ENCODE measurements at places on chromosomes 16 and 17.

DNA sequence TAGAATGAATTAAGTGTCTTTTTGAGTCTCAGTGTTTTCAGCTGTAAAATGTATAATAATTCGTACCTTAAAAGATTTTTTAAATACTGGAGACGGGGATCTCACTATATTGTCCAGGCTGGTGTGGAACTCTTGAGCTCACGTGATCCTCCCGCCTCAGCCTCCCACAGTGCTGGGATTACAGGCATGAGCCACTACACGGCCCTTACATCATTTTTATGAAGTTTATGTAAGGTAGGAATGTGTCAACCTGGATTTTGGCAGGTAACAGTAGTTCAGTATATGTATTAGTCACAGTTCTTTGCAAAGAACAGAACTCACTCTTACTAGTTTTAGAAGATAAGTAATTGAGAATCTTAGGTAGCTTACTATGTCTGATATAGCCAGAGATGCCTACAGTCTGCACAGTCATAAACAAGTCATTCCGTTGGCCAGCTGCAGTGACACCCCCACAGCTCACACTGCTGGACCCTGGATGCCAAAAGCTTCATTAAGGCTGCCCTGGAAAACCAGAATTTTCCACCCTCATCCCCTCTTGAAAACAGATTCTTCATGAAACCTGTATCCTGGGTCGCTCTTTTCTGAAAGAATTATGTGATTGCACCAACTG is 583 bp upstream of the COX6A2 start:
- no peak for DNase-seq

- DNase-seq, result no peak
These were observed 5.9 kb downstream of the SLC16A5 start for GRCh38 chr17:75093548-75094158.

GRCh38 chr17:66281661-66282369 is 20.6 kb upstream of the PRKCA start:
- DNase-seq, result no peak

DNA sequence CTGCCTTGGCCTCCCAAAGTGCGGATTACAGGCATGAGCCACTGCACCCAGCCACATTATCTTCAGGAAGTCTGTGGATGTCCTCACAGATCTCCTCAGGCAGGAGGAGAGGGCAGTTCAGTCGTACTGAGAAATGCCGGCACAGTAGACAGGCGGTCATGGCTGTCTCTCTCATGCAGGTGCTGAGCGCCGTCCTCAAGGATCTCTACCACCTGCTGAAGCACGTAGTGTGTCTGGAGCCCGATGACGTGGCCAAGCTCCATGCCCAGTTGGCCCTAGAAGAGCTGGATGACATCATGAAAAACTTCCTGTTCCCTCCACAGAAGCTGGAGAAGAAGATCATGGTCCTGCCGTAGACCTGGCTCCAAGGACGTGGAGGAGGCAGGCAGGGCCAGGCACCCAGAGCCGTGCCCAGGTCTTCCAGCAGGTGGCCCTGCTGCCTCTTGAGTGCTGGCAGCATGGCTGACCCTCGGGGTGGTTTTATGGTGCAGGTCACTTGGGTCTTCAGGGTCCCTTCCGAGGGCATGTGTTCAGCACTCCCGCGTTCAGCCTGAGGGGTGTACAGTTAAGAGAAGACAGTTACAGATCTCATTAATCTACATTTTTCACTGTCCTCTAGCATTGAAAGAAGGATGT is 22.0 kb upstream of the HAS3 start:
- no peak for DNase-seq

- no peak for DNase-seq
These were observed 71.3 kb downstream of the SREBF1 start for GRCh38 chr17:17765359-17766076.

DNA sequence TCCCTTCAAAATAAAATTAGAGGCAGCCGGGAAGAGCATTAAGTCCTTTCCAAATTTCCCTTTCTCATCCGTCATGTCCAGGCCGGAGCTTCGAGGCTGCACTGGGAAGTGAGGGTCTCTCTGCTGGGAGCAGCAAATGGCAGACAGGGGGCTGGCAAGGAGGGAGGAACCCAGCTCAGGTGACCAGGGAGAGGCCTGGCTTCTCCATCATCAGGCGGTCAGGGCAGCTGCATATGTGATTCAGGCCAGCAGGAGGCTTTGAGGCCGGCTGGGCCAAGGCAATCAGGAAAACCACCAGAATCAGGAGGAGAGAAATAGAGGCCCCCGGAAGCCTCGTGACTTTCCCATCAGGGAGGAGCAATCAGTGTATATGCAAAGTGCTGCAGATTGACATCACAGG is 85.0 kb upstream of the RPL38 start:
- DNase-seq, result no peak

GRCh38 chr17:31250229-31250628 is 46.8 kb downstream of the OMG start:
- DNase-seq, result no peak

GRCh38 chr16:7313170-7313569 is 19.5 kb upstream of the RBFOX1 start:
- DNase-seq, result no peak

GRCh38 chr17:66667491-66668030 is 167.4 kb upstream of the CACNG5 start:
- DNase-seq, result peak; percentile 19

GRCh38 chr16:27237219-27238015 is 31.2 kb downstream of the NSMCE1 start:
- DNase-seq, result peak; percentile 54

DNA sequence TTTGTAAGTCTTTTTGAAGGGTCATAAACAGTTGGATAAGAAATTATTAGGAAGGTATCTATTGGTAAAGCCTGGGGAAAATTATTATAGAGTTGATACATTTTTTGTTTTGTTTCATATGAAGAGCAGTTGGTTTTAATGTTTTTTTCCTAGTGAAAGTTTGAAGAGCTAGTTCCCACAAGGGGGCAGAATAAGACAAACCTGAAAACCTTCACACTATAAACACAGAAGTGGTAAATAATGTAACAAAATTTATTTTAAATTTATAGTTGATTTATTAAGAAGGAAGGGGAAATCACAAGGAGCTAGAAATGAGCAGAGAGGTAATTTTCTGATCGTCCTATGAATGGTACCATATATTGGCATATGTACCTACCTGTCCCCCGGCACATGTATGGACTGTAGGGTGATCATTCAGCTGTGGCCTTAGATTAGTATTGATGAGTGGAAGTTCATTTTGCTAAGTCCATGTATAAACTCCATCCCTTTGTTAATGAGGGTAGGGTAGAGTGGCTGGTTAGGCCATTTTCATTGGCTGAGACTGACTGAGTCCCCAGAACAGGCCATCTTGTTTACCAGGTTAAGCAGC is 116.3 kb downstream of the TANC2 start:
- no peak for DNase-seq

DNA sequence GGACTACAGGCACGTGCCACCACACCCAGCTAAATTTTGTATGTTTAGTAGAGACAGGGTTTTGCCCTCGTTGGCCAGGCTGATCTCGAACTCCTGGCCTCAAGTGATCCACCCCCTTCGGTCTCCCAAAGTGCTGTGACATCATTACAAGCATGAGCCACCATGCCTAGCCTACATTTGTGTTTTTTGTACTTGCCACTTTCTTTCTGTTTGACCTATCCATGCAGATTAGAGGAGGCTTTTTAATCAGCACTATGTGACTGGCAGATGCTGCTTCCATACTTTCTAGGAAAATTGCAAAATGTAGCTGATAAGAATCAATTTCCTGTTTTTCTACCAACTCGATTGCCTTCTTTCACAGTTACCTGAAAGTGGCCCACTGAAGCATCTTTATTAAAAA is 57.3 kb downstream of the B9D1 start:
- no peak for DNase-seq

- DNase-seq, result no peak
These were observed 8.4 kb upstream of the PLK1 start for GRCh38 chr16:23670137-23670776.

GRCh38 chr17:57556977-57557376 is 188.1 kb downstream of the CCDC182 start:
- DNase-seq, result no peak
